ENCODE measurements at places on chromosomes 16 and 17.

DNA sequence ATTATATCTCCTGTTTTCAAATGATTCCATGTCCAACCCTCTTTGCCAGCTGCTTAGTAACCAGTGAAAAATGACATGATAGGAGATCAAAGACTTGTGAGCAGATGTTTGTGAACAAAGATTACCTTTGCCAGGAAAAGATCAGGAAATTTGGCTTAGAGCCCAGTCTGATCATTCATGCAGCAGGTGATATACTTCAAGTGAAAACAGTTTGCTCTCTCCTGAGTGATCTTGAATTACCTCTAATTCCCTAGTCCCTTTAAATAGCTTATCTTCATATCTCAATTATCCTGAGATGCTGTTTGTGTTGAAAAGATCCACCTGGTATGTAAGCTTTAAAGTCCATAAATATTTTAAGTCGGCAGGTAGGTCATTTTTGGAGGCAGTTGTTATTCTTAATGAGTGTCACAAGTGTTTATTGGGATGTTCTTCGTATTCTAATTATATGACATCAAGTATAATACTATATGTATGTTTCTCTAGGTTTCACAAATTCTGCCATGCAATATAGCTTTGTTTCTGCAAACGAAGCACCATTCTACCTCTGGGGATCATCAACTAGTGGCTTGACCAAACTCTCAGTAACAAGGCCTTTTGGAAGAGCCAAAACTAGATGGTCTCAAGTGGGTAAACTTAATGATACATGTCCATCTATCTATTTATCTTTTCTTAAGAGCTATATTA lies 13.2 kb upstream of the VPS35L start:
- peak; percentile 81 for DNase-seq

DNA sequence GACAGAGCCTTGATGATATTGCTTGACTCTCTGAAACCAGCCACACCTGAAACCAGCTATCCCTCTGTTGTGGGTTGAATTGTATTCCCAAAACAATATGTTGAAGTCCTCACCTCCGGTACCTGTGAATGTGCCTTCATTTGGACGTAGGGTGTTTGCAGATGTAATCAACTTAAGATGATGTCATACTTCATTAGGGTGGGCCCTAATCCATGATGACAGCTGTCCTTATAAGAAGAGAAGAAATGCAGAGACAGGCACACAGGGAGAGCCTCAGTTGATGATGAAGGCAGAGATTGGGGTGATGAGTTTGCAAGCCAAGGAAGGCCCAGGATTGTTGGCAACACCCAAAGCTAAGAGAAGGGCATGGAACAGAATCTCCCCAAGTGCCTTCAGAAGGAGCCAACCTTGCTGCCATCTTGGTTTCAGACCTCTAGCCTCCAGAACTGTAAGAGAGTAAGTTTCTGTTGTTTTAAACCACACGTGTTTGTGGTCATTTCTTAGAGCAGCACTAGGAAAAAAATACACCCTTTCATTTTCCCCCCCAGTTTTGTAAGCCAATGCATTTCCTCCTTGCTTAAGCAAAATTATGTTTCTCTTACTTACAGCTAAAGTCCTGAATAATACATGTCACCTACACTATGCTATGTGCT lies 29.4 kb upstream of the MYH10 start:
- no peak for DNase-seq

DNA sequence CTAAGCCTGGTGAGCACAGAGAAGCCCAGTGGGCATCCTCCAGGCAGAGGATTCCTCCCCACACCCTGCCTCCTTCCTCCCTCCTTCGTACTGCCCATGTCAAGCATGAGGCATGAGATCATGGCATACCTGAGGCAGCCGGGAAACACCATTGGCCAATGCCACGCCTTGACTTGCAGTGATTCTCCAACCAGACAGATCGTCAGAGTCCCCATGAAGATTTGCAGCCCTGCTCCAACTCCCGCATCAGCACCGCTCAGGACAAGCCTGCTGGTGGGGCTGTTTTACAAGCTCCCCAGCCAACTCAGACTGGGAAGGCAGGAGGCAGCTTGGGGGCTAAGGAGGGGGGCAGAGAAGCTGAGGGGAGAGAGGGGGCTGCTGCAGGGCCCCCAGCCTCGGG lies 2.9 kb upstream of the KRT16 start:
- DNase-seq, result peak; percentile 73

DNA sequence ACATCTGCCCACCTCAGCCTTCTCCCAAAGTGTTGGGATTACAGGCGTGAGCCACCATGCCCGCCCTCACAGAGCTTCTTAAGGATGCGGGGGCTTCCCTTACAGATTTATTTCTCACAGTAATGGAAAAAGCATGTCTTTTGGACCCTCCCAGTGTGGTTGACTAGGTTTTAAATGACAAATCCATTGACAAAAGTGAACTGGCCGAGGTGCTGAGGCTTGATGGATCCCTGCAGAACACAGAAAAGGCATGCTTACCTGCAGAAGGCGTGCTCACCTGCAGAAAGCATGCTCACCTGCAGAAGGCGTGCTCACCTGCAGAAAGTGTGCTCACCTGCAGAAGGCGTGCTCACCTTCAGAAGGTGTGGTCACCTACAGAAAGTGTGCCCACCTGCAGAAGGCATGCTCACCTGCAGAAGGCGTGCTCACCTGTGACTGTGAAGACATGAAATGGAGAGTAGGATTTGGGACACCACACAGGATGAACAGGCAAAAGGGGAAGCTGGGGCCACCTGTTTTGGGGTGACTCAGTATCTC lies 15.1 kb upstream of the BBS2 start:
- no peak for DNase-seq

- DNase-seq, result peak; percentile 84
These were observed 17.1 kb downstream of the AKAP1 start for GRCh38 chr17:57102122-57102521.

DNA sequence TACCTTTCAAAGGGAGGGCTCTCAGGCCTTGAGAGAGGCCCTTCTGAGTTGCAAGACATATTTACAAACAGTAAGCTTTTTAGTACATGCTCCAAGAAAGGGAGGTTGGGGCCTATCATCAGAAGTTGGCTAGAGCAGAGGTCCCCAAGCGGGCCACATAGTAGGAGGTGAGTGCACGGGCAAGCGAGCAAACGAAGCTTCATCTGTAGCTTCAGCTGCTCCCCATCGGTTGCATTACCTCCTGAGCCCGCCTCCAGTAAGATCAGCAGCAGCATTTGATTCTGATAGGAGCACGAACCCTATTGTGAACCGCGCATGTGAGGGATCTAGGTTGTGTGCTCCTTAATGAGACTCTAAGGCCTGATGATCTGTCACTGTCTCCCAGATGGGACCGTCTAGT lies 26.2 kb downstream of the PRDM7 start:
- no peak for DNase-seq

GRCh38 chr17:4440021-4440420 lies 6.3 kb downstream of the SPNS3 start:
- no peak for DNase-seq

- DNase-seq, result no peak
These were observed 75.2 kb downstream of the CPPED1 start for GRCh38 chr16:12728469-12728868.

DNA sequence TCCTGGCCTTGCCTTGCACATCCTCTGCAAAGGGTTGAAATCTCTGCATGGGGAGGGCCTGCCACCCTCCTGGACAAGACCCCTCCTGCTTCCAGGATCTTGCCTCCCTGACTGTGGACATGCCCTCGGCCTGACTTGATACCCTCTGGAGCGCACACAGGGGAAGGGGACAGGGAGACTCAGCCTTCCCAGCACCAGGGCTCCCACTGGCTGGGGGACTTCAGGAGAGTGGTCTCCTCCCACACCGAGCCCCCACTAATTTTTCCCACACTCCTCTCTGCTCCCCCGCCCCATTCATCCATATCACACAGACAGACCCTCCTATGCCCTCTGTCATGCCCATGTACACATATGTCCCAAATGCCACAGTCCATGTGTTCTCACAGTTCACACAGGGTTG lies 14.3 kb downstream of the SGCA start:
- DNase-seq, result no peak
